Tibial nerve (tissue), 4 donors: ENCODE measurements at places on chromosomes 1 and 21.

- no peak for DNase-seq
Measured at GRCh38 chr1:177858332-177858821, 111.5 kb downstream of the SEC16B start.

GRCh38 chr1:206794294-206794908 lies 22.1 kb upstream of the IL10 start:
- no peak for DNase-seq

DNA sequence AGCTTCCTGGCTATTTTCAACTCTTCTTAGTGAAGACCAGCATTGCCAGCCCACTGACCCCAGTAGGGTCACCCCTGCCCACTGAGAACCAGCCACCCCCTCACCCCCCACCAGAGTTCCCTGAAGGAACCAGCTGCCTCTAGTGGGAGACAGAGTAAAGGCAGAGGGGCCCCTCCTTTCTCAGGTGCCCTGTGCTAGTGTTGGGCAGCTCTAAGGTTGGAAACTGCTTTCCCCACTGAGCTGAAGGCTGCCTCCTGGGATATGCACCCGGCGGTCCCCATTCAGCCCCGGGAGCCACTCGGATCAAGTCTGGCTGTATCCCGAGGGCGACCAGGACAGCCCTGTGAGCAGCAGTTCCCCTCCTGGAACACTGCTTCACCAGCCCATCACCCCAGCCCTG lies 111.0 kb downstream of the PGBD5 start:
- DNase-seq, result no peak

GRCh38 chr1:165860065-165860464 lies 32.7 kb downstream of the UCK2 start:
- DNase-seq, result no peak

GRCh38 chr21:42526379-42526727 lies 12.7 kb downstream of the SLC37A1 start:
- no peak for DNase-seq

GRCh38 chr21:45396620-45396995 lies 8.4 kb upstream of the COL18A1 start:
- no peak for DNase-seq

- no peak for DNase-seq
Measured at GRCh38 chr1:6423321-6423999, 1.1 kb upstream of the ESPN start.

GRCh38 chr1:64215576-64215975 lies 12.2 kb downstream of the UBE2U start:
- no peak for DNase-seq

DNA sequence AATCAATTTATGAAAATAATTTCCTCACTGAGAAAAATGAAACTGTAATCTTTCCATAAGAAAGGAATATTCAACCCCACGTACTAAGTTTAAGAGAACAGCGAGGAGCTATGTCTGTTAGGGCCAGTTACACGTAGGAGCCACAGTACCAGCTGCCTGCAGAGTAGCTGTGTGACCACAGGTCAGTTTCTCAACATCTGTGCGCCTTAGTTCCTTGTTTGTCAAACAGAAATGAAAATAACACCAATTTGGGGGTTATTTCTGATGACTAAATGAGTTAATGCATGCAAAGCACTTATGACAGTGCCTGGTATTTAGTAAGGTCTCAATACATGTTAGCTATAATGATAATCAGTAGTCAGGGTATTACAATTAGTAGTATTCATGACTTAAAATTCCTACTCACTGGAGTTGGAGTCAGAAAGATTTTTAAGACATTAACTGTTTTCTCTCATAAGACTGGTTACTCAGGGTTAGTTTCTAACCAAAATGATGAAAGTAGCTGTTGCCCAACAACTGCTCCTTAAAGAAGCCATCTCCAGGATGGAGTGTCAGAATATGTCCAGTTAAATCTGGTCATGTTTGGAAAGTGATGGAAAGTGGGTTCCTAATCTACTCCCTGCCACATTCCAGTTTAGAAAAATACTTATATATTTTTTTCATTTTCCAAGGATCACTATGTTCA lies 85.8 kb upstream of the ZNF648 start:
- no peak for DNase-seq

DNA sequence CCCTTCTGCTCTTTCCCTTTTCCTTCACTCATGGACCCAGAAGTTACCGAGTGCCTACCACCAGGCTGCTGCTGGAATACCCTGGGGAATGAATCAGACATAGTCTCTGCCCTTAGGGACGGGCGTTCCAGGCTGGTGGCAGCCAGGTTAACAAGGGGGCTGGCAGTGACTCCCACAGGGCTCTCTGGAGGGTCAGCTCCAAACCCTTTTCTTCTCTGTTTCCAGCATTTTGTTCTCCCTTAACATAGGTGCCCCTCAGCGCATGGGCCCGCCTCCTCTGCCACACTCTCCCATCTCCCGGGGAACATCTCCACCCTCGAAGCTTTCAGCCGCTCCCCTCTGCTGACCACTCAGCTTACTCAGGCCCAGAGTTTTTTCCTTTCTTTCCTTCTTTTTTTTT lies 62.9 kb upstream of the LRP8 start:
- DNase-seq, result no peak

DNA sequence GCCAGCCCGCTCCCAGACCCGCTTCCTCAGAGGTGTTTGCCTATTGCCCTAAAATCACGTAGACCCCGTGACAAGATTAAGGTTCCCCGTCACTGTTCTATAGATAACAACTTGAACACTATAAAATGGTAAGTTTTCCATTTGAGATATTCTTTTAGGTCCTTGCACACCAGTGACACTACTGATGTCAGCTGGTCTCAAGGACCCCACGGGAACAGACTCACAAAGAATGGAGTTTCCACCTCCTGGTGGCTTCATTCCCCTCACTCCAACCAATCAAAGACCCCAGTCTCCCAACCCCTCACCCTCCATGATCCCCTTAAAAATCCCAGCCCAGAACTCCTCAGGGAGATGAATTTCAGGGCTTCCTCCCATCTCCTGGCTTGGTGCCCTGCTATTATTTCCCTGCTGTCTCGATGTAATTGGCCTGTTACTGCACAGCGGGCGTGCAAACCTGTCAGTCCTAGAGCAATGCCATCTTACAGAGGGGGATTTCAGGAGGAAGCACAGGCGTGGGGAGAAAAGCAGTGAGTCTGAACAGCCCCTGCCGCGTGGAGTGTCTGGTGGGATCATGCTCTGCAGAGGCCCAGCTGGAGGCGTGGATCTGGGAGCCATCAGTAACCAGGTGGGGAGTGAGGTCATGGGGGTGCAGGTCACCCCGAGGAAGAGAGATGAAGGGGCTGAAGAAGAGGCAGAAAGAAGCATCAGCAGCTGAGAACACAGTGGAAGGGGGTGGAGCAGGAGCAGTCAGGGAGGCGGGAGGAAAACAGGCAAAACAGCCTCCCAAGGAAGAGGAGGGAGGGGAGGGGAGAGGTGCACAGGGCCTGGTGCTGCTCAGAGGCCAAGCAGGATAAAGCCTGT lies 35.1 kb upstream of the LBR start:
- DNase-seq, result no peak

DNA sequence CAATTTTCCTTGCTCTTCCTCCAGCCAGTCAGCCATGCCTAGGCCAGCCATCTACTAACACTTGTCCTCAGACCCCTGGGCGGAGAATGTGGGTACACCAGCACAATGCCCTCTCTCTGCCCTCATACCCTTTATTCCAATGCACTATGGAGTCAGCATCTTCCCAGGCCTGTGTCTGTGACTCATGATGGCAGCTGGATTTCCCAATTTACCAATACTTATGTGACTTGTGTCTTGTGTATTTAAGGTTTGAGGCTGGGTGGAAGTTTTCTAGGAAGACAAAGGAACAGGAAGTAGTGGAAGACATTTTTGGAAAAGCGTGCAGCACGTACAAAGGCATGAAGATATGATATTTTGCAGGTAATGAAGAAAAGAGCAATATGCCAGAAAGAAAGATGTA lies 114.3 kb downstream of the NMNAT2 start:
- DNase-seq, result no peak

DNA sequence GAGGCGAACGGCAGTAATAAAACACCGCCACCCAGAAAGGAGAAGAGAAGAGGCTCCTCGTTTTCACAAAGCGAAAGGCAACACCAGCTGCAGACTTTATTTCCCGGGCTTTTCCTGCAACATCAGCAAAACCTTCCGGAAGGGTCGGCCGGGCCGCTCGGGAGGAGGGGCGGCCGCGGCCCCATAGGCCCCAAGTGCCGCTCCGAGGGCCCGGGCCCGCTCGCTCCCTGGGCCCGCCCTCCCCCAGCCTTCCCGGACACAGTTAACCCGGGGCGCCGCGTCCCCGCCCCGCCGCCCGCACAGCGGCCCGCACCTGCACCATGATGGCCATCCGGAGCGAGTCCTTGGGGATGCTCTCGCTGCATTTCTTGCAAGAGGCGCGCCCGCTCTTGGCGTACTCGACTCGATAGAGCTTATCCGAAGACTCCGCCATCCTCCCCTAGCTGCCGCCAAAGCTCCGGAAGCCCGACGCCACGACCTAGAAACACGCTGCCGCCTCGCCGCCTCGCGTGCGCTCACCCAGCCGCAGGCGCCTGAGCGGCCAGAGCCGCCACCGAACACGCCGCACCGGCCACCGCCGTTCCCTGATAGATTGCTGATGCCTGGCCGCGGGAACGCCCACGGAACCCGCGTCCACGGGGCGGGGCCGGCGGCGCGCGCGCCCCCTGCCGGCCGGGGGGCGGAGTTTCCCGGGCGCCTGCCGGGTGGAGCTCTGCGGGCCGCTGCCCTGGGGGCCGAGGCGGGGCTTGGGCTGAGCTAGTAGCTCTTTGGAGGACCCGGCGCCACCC lies at the start of gene PARP1:
PARP1 (minus strand) TSS at position 597 of the 788 bp plus-strand sequence; CDS start at position 433, 164 bp downstream.
- peak; percentile 80 for DNase-seq

DNA sequence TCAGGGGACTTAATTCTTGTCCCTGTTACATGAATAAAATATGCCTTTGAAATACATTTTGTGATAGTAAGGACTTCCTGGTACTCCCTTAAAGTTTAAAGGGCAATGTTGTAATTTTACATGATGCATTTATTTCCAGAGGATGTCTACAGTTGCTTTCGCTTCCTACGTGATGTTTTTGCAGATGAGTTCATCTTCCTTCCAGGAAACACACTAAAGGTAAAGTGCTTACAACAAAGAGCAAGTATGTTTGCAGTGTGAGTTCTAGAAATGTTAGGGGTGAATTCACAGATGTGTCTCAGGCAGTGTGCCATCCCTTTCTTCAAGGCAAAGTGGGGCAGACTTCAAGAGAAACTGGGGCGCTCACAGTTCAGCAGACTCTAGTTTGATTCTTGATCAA lies 31.2 kb downstream of the GNPAT start:
- no peak for DNase-seq

DNA sequence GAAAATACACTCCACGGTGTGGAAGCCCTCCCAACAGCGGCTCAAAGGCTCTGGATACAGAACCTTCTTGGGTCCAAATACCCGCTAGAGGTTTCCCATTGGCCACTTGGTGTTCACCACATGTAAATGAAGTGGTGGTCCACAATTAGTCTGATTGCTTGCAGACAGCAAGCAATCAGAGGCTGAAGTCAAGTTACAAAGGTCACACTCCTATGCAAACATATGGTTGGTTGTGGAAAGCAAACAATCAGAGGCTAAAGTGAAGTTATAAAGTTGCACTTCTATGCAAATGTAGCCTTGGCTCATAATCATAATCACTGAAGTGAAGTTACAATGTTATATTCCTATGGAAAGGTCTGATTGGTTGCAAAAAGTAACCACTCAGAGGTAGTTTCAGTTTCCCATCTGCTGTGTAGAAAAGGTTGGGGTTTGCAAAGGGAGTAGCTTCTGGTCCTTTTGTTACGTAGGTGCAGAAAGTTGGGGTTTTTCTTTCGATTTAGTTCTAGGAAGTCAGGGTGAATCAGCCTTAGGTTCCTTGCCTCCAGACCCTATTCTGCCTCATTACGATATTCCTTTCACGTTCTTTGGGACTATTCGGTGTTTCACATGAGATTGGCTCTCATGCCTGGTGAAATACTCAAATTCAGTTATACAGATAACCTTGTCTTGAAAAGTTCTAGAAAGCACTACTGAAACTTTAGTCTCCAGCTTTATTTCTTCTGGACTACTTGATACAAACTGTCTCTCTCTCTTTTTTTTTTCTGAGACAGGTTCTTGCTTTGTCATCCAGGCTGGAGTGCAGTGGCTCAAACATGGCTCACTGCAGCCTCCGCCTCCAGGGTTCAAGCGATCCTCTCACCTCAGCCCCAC lies 36.7 kb upstream of the MTF2 start:
- DNase-seq, result no peak

DNA sequence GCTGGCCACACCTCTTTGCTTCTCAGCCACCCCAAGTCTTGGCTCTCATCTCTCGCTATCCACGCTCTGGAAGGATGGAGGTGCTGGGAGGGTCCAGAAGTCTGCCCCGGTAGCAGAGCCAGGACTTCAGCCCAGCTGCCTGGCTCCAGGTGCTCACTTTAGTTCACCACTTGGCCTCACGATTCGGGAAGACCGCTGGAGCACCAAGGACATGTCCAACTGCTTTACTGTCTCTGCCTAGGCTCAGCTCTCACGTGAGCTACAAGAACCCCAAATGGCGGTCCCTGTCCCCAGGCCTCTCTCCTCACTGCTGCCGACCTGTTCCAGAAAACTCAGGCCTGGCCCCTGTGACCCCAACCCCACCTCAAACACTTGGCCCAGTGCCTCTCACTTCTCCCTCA lies 3.4 kb downstream of the TRIM11 start:
- no peak for DNase-seq

DNA sequence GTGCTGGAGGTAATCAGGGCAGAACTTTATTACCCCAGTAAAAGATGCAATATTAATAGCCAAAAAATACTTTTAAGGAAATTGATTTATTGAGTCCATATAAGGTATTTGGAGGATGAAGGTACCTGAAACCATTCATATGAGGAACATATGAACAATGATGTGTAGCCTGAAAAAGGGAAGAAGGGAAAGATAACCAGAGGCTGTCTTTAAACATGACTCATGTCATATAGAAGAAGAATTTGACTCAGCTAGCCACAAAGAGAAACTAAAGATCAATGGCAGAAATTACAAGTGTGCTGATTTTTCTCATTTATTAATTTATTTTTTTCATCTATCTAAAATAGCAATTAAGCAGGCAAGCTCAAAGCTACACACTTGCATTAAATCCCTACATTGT lies 136.2 kb upstream of the DUSP10 start:
- no peak for DNase-seq

DNA sequence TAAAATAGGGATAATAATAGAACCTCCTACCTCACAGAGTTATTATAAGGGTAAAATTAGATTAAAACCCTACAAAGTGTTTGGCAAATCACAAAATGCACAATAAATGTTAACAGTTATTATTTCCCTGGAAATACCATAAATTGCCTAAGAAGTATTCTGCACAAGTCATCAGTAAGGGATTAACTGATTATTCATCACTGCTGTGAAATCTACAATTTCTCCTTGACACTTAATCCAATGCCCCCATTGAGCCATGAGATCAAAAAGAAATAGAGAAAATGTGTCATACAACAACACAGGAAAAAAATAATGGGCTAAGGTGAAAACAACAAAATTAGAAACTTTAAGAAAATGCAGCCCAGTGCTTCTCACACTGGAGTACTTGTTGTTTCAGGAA lies 6.7 kb upstream of the SEC16B start:
- DNase-seq, result no peak
